Fibroblast of mammary gland (primary cell): ENCODE measurements at places on chromosomes 1 and 21.

- no peak for DNase-seq
Measured at GRCh38 chr1:99306644-99307043, 42.4 kb downstream of the PLPPR4 start.

DNA sequence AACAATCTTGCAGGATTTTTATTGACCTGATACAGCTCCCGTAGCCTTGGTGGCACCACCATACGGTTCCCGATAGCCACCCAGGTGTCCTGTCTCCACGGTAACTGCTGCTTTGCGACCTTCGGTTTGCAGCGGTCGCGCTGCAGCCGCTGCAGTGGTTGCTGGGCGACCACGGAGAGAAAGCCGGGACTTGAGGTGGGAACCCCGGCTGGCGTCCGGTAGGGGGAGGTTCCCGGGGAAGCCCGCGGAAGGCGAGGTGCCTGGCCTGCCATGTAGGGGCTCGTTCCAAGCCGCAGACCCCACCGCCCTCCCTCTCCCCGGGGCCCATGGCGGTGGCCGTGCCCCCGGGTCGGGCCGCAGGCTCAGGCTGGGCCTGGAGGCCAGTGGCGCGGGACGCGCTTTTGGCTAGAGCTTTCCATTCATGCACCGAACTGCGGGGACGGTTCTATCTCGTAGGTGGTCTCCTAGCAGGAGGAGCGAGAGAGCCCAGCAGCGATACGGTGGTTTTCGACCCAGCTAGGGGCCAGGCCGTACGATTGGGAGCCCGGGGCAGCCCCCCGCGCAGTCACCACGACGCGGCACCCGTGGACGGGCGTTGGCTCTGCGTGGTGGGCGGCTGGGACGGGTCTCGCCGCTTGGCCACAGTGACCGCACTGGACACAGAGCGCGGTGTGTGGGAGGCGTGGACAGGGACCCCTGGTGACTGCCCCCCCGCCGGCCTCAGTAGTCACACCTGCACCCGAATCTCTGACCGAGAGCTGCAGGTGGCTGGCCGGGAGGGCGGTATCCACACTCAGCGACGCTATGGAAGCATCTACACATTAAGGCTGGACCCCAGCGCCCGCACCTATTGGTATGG is at the start of gene KLHDC9:
Gene KLHDC9 (plus strand): TSS at position 152 of the 859 bp plus-strand sequence. CDS start 175 bp downstream, at position 327.
- peak; percentile 66 for DNase-seq

GRCh38 chr1:26020330-26020768 is 1.2 kb upstream of the EXTL1 start:
- peak; percentile 26 for DNase-seq

DNA sequence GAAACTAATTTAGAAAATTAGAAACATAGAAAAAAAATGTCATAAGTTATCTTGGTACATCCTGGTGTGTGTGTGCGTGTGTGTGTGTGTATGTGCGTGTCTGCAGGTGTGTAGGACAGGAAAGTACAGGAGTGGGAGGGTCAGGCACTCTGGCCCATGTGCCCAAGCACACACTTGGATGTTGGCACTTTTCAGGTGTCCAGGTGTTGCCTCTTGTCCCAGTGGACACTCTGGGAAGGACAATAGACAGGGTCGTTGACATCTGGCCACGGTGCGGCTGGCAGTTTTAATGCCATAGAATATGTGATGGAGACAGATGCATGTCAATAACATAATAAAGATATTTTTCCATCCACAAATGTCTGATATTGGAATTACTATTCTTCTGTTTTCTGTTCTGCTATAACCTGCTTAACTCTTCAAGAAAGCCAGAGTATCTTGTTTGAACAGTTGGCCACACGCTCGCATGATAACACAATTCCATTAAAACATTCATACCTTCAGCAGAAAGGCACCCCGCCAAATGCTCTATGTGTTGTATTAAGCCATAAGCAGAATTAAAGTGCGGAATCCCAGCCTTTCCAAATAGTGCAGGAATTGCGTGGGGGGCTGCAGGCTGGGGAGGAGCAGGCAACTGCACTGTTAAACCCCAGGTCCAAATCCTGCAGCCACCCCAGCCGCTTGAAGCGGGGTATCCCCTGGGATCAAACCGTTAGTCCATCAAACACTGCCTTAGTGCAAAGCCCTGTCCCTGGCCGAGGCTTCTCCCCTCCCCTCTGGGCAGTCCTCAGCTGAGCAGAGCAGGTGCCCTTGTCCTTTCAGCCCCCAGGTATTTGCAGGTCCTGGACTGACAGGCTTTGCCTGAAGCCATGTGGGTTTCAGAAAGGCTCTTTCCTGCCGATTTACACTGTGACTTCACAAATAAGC is 390.0 kb downstream of the CAMTA1 start:
- no peak for DNase-seq

DNA sequence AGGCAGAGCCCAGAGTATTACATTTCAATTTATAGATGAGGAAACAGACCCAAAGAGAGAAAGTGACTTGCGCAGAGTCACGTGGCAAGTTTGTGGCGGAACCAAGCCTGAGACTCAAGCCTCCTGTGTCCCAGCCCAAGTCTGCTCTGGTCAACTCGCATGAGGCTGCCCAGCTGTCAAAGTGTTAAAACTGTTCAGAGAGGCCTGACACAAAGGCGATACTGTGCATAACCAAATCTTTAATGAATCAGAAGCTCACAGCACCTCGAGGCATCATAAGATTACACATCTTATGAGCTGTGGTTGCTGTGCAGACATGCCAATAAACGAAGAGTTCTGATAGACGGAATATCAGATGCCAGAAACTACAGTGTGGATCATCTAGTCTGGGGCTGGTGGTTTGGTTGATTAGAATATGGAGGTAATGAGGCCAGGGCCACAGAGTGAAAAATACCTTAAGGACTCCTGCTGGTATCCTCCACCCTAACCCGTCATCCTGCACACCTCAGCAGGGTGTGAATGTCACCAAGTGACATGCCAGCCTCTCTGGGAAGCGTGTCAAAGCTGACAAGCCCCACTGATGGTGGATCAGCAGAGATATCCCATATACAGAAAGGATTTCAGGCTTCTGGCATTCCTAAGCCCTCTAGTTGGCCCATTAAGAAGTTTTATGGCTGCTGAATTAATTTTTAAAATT is 42.2 kb downstream of the TNNT2 start:
- DNase-seq: no peak

- DNase-seq: no peak
Measured at GRCh38 chr1:229076195-229076594, 194.7 kb upstream of the RAB4A start.

- no peak for DNase-seq
Measured at GRCh38 chr1:167777269-167777650, 55.5 kb downstream of the MPZL1 start.

DNA sequence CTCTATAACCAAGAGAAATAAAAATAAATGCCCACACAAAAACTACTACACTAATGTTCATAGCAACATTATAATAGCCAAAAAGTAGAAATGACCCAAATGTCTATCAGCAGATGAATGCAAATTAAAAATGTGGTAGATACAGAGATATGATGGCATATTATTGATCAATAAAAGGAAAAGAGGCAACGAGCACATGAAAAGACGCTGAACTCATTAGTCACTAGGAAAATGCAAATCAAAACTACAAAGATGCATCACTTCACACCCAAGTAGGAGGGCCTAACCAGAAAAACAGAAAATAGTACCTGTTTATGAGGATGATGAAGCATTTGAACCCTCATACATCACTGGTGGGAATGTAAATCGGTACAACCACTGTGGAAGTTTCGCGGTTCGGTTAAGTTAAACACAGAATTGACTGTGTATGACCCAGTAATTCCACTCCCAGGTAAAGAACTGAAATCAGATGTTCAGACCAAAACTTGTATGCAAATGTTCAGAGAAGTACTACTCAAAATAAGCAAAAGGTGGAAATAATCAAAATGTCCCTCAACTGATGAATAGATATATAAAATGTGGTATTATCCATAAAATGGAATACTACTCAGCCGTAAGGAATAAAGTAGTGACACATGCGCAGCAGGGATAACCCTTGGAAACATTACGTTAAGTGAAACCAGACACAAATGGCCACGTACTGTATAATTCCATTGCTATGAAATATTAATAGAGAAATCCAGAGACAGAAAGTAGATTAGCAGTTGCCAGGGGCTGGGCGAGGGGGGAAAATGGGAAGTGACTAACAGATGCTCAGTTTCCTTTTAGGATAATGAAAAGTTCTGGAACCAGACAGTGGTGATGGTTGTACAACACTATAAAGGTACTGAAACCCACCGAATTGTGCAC is 3.1 kb downstream of the USP48 start:
- DNase-seq: peak; percentile 11

GRCh38 chr1:17340358-17340757 is 31.6 kb upstream of the PADI6 start:
- no peak for DNase-seq

GRCh38 chr1:70656361-70656760 is 245.3 kb downstream of the CTH start:
- peak; percentile 58 for DNase-seq

GRCh38 chr1:195754874-195755273 is 853.4 kb downstream of the KCNT2 start:
- peak; percentile 2 for DNase-seq

- DNase-seq: no peak
Measured at GRCh38 chr1:56457756-56458375, 121.5 kb downstream of the PLPP3 start.

GRCh38 chr21:45109831-45110492 is 35.6 kb downstream of the ADARB1 start:
- no peak for DNase-seq

DNA sequence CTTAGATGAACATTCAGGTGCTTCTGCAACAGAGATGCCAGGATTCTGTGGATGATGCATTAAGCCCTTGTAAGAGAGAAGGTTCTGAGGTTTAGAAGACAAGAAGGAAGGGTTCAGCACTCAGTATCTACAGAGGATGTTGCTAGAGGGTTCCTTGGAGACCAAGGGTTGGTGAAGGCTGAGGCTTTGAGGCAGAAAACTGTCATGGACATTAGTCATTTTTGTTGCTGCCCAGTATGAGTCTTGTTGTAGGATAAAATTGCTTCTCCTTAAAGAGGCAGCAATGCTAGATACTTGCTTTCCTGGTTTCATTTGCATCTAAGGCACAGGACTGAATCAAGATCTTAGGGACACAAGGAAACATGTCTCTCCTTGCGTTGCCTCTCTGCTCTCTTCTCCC is 319.4 kb upstream of the NFIA start:
- DNase-seq: peak; percentile 19
